CD4-positive, alpha-beta T cell (primary cell): ENCODE measurements at places on chromosomes 6 and 20.

- DNase-seq = no peak
These were observed 20.4 kb upstream of the UNC93A start for GRCh38 chr6:167270499-167271311.

DNA sequence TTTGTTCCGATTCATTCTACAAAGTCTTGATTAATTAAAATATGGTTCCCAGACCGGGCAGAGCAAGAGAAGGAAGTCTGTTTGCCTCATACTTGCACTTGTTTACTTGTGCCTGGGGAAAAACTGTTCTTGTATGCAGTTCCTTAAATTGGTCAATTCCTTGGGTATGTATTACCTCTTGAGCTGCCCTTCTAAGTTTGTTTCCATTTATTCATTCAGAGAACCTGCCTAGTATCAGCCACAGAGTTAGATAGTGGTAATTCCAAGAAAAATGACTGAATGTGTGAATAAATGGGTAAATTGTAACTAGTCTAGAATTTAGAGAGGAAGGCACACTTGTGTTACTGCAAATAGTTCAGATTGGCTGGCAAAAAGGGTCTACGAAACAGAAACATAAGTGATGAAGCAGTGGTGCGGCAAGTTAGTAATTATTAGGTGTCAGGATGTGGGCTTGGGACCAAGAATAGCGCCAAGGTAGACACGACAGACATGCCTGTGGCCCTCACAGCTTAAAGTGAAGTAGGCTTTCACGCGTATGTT is 525 bp upstream of the MAK start:
- peak; percentile 10 for DNase-seq

DNA sequence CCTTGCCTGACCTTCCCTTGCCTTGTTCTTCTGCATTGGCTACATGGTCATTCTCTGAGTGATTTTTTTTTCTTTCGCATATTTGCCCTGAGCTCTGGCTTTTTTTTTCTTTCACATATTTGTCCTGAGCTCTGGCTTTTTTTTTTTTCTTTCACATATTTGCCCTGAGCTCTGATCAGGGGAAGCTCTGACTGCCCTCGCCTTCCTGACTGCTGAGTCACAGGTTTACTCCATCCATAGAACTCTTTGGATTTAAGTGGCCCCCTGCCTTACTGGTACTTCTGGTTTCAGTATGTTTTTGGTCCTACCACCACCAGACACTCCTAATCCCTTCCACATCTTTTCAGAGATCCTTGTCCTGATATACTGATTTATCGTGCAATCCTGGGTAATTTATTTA is 201.1 kb downstream of the OGFRL1 start:
- no peak for DNase-seq

- no peak for DNase-seq
These were observed 147.5 kb downstream of the BMP7 start for GRCh38 chr20:57118964-57119363.

GRCh38 chr20:37249304-37249703 is 12.3 kb downstream of the GHRH start:
- DNase-seq = no peak

DNA sequence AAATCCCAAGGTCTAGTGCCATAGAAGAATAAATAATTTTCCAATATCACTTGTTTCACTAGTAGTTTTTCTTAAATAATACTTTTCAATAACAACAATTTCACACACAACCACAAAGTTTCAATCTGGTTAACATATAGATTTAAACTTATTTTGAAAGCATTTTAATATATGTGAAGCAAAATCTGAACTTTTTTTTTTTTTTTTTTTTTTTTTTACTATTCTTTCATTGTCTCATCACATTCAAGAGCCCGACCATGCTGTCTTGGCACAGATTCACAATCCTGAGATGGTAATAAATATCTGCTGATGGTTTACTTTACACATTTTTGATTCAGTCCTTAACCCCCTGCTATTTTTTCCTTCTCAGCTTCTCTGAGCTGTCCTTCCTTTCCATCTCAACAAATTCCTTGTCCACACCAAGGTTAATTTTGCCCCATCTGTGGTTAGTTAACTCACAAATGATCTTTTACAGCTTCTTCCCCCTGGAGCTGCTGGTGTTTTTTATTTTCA is 262.8 kb downstream of the TMEM242 start:
- DNase-seq = no peak

DNA sequence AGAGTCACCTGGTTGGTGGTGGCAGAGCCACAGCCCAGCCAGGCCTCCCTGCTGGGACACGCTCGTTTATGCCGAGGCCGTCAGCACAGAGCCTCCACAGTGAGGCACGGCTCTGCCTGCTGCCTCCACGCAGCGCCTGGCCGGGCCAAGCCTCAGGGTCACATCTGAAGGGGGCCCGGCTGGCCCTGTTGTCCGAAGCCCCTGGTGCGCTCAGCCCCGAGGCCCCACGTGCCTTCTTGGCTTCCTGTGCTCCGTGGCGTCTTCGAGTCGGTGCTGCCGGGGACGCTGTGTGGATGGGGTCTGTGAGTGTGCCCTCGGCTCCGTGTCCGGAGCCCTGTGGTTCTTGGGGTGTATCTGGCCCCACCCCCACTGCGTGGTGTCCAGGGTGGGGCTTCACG is 10.4 kb upstream of the TNFRSF6B start:
- no peak for DNase-seq

DNA sequence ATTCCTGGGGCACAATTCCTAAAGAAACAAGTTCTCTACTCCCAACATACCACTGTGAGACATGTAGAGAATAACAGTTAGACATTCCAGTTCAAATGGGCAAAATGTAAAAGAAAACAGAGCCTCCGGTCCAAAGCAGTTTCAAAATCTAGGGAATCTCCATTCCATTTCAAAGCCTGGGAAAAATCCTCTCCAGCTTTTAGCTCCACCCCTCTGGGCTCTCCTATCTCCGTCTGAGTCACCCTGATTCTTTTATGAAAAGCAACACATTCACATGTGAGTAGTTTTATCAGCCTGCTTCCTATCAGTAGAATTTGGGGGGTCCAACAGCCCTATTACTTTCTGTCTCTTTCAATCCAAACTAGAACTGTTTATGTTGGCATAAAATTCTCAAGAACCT is 3.7 kb downstream of the CSNK2A1 start:
- DNase-seq = no peak

DNA sequence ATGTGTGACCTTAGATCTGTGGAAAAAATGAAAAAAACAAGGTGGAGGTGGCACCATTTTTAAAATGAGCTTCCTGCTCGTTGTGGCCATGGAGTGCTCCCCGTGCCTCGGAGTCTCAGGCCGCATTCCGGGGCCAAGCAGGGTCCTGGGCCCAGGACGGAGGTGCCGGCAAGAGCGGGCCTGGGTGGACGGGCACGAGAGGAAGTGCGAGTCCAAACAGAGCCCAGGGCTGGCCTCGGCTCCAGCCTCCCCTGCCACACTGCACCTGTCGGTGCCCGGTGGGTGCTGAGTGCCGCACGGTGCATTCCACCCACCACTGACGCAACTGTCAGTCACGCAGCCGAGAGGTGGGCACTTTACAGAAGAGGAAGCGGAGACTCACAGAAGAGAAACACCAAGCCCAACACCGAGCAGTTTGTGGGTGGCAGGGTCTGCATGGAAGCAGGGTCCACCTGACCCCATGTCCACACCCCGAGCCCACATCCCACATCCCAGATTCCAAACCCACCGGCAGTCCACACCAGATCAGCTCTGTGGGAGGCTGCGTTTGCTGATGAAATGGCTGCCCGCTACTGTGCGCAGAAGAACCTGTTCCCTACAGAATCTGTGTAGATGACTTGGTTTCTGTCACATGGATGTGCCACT is 97.7 kb downstream of the PSMB1 start:
- no peak for DNase-seq

GRCh38 chr6:16103722-16104121 is 25.2 kb upstream of the MYLIP start:
- DNase-seq = no peak

DNA sequence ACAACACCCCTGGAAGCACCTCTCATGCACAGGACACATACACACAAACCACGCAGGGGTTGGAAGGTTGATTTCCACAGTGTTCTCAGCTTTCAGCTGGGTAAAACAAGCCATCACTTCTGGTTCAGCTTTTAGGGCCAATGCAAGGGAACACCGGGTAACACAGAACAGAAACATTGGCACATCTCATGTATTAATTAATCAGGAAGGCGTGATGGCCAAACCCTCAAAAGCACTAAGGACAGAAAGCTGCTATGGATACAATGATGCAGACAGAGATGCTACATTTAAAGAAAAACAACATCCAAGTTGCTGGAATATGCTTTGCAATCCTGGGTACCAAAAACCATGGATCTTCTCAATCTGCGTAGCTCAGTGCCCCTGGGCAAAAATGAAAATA is 104.3 kb upstream of the BEND6 start:
- DNase-seq = no peak

- no peak for DNase-seq
These were observed 1454.7 kb downstream of the GRIK2 start for GRCh38 chr6:102848210-102848609.

GRCh38 chr6:162705736-162706135 is 21.8 kb downstream of the PRKN start:
- DNase-seq = no peak

- DNase-seq = no peak
These were observed 158.3 kb downstream of the DOK5 start for GRCh38 chr20:54633374-54634355.

- no peak for DNase-seq
These were observed 162.2 kb downstream of the ADGRG6 start for GRCh38 chr6:142463988-142464387.

- no peak for DNase-seq
These were observed 227.2 kb upstream of the SULF2 start for GRCh38 chr20:48012401-48012974.

GRCh38 chr6:138063726-138064125 is 43.5 kb downstream of the PERP start:
- no peak for DNase-seq

GRCh38 chr20:63082308-63082938 is 75.7 kb upstream of the BHLHE23 start:
- no peak for DNase-seq

GRCh38 chr6:127459231-127459641 is at the start of gene KIAA0408:
TSS of gene KIAA0408 (minus strand) at chr6:127459389. CDS start at chr6:127453981, 5,408 bp downstream.
- no peak for DNase-seq

DNA sequence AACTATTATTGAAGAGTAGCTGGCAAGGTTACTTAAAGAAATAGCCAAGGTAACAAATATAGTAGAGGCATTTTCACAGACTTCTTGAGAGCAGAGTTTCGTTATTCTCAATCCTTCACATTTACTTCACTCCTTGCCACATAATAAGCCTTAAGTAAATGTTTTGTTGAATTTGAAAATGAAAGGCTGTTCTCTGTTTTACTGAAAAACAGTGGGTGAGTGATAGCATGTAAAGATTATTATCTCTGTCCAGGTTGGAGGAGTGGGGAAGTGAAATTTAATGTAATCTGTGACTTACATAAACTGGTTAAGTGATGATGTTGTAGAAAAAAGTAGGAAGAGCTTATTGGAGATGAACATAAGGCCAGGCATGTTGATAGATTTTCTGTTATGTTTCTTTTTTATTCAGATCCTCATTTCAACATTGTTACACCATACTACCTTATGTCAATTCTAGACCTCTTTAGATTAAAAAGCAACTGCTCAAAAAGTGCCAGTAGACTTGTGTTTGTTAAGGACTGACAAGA is 55.0 kb downstream of the QKI start:
- DNase-seq = no peak

DNA sequence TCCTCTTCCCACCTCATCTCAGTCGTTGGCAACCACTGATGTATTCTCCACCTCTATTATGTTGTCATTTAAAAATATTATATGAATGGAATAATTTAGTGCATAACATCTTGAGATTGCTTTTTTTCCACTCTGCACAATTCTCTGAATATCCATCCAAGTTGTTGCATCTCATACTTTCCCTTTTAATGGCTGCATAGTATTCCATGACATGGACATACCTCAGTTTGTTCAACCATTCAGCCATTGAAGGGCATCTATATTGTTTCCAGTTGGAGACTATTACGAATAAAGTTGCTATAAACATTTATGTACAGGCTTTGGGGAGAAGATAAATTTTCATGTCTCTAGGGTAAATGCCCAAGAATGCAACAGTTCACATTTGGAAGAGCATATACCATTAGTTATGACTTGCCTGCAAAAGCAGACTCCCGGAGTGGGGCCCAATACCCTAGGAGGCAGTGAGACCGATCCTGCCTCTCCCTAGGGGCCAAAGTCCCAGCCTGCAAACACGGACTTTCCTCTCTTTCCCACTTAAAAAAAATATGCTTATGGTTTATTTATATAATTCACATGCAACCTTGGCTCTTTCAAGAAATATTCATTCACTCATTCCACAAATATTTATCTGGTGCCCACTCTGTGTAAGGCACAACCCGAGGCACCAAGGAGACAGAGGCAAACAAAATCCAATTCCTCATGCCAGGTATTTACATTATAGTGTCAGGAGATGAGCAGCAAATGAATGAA is 227.0 kb upstream of the PMEPA1 start:
- no peak for DNase-seq

DNA sequence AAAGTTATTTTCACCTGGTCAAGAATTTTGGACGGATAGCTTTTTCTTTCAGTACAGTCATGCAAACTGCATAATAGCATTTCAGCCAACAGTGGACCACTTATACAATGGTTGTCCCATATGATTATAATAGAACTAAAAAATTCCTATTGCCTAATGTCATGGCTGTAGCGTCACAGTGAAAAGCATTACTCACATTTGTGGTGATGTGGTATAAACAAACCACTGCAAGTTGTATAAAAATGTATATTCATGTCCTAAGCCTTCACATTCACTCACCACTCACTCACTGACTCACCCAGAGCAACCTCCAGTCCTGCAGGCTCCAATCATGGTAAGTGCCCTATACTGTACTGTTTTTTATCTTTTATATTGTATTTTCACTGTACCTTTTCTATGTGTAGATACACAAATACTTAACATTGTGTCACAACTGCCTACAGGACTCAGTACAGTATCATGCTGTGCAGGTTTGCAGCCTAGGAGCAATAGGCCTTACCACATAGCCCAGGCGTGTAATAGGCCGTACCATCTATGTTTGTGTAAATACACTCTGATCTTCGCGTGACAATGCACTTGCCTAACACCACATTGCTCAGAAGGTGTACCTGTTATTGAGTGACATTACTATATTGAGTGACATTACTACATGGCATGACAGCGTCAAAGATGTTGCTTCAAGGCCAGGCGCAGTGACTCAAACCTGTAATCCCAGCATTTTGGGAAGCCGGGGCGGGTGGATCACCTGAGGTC is 17.9 kb downstream of the ABHD12 start:
- no peak for DNase-seq

GRCh38 chr6:64683682-64684081 is 1023.3 kb downstream of the EYS start:
- DNase-seq = no peak

DNA sequence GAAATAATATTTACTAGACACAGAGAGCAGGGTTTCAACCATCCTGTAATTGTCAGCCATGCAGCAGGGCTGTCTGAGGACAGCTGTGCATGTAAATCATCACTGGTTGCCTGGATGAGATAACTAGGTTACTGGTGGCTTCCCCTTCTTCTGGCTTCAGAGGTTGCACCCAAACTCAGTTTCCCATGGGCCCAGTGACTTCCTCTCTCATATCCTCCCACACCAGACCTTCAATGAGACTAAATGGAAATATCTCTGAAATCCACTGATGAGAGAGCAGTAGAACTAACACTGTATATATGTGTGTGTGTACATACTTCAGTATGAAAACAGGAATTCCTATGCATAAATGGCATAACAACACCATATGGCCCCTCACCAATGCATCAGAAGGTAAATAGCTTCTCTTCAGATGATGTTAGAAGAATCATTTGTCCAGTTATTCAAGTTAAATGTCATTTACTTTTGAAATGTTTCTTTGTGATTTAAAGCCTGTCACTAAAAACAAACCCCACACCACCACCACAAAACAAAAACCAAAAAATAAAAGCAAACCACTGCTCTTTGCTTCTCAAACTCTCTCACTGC is 51.0 kb upstream of the IL20RA start:
- no peak for DNase-seq

GRCh38 chr20:17860301-17861197 is 108.0 kb downstream of the SNX5 start:
- DNase-seq = no peak
